ENCODE measurements at places on chromosomes 16 and 17.
A peak's percentile ranks its signal among the peaks of the same experiment; 100 is the strongest.

GRCh38 chr16:58458606-58459343 is 41.2 kb upstream of the NDRG4 start:
- DNase-seq = no peak

GRCh38 chr16:84166796-84167695 is 19.8 kb downstream of the TAF1C start:
- DNase-seq = no peak

GRCh38 chr17:49968405-49969133 is 421 bp upstream of the DLX4 start:
- peak; percentile 99 for DNase-seq

DNA sequence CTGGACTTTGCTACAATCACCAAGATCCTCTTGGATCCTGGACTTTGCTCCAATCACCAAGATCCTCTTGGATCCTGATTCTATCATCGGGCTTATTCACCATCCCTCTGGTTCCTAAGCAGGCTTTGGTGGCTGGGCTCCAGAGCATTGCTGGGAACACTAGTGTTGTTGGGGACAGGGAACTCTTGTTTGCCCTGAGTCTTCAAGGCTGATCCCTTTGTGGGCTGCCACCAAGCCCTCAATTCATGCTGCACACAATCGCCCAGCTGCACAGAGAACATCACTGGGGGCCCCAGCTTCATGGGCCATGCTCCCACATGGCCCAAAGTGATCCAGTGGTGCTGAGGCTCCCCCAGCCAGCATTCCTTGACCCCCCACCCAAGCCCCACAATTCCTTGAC is 88.3 kb downstream of the TMEM132E start:
- DNase-seq = no peak

GRCh38 chr17:43661699-43662412 is at the start of gene MEOX1:
MEOX1 (minus strand) TSS chr17:43661922; CDS start chr17:43661534, 388 bp downstream.
- peak; percentile 90 for DNase-seq

- no peak for DNase-seq
These were observed 2.0 kb upstream of the ARRB2 start for GRCh38 chr17:4708436-4708835.

GRCh38 chr16:19011169-19011731 is 27.5 kb downstream of the TMC7 start:
- no peak for DNase-seq
